ENCODE measurements at places on chromosomes 11 and 22.

- peak; percentile 13 for DNase-seq
Observed at GRCh38 chr11:124762105-124762623, at the start of gene ESAM. TSS of gene ESAM (minus strand) at chr11:124762290. CDS start at chr11:124762154, 136 bp downstream.

- DNase-seq = no peak
Observed at GRCh38 chr11:119785131-119785530, 56.1 kb upstream of the NECTIN1 start.

GRCh38 chr11:2190657-2191471, 19.2 kb upstream of the TH start:
- peak; percentile 88 for DNase-seq

DNA sequence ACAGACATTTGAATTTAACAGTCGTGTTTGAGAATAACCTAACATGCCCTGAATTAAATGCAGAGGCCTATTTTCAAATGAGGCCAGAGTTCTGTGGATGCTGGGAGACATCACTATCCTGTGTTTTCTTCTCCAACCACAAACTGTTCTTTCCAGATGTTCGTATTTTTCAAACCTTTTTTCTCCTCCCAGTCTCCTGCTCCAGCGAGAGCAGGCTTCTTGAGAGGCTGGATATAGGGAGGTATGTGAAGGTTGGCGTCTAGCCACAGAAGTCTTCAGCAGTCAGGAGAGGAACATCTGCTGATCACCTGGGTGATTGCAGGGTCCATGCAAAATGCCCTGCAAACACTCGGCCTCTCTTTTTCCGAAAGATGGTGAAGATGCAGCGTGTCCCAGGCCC, 126.3 kb downstream of the C11orf91 start:
- no peak for DNase-seq

DNA sequence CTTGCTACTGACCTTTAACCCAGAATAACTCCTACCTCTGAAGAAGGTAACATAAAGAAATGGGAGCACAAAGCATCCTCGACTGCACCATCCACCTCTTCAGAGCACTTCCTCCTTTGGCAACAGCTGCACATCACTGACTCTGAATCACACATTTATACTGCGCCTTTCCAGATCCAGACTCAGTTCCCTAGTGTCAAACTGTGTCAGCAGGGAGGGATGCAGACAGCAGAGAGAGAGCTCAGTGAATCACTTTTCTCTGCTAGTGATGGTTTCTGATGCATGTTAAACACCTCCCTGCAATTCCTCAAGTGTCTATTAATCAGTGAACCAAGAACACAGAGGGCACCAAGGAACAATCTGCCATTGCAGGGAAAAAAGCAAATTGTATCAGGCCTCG, 118.9 kb downstream of the PLEKHA7 start:
- no peak for DNase-seq

- no peak for DNase-seq
Observed at GRCh38 chr11:83659466-83659865, 373.3 kb upstream of the CCDC90B start.

- DNase-seq = peak; percentile 23
Observed at GRCh38 chr11:83816572-83817187, 530.5 kb upstream of the CCDC90B start.

DNA sequence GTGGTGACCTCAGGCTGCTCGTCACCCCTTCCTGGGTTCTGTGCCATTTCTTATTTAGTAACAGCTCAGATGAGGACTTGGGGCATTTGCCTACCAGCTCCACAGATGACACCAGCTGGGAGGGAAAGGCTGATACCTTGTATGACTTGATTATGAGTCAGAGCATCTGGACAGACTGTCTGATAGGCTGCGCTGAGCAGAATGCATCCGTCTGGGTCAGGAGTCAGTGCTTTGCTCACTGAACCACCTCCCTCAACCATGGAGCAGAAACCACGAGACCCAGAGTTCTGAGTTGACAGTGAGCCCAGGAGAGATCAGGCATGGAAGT, 6.8 kb downstream of the ST14 start:
- DNase-seq = no peak

DNA sequence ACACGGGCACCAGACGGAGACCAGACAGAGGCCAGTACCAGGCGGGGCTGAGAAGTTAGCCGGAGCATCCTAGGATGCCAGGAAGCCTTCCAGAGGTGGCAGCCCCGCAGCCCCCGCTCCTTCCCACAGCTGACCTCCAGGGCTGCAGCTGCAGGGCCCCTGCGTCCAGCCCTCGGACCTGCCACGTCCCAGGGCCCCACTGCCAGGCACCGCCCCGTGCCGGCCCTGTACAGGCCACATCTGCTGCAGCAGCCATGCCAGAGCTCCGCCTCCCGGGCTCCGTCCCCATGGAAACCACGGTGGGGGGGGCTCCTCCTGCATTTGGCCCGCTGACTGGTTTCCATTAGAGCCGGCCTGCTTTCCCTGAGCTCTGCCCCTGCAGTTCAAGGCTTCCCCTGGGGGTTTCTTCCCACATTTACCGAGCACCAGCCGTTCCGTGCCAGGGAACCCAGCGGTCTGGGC, 62.5 kb upstream of the PPARA start:
- peak; percentile 82 for DNase-seq

- DNase-seq = no peak
Observed at GRCh38 chr11:199782-200181, 6.9 kb downstream of the SCGB1C1 start.

- no peak for DNase-seq
Observed at GRCh38 chr11:2860636-2861035, 24.9 kb downstream of the CDKN1C start.

- peak; percentile 51 for DNase-seq
Observed at GRCh38 chr11:72091292-72091691, 10.6 kb downstream of the LRRC51 start.

- no peak for DNase-seq
Observed at GRCh38 chr11:115303929-115304531, 200.2 kb downstream of the CADM1 start.

DNA sequence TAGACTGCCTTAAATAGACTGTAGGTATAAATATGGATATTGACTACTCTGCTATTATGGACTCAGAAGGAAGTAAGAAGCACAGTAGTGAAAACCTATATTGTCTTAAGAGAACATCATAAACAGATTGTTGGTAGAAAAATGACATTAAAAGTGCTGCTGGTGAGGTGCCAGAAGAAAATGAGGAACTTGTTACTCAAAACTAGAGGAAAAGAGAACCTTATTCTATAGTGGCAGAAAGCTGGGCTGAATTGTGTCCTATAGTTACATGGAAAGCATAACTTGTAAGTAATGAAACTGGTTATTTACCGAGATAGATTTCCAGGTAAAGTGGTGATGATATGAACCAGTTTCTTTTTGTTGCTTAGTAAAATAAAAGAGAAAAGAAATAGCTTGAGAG, 109.7 kb upstream of the CTSC start:
- no peak for DNase-seq

DNA sequence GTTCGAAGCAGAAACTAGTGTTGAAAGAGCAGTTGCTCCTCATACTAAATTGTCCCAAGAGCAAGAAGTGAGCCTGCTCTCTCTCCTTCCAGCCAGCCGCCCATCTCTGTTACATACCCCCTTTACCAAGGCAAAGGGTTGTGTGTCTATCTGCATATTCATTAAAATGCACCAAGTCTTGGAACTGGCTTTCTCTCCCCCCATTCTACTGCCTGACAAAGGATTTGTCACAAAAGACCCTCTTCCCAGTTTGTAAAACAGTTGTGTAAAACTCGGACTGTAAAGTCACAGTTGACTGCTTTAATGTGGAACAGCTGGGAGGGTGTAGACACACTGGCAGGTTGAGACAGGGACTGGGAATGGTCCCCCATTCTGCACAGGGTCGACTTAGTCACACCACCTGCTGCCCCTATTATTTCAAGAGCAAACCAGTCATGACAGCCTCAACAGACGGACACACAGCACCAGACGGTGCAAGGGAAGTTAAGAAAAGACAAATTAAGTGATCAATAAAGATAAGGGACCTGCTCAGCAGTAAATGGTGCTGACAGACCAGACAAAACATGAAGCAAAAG, 60.0 kb upstream of the HTATIP2 start:
- no peak for DNase-seq

DNA sequence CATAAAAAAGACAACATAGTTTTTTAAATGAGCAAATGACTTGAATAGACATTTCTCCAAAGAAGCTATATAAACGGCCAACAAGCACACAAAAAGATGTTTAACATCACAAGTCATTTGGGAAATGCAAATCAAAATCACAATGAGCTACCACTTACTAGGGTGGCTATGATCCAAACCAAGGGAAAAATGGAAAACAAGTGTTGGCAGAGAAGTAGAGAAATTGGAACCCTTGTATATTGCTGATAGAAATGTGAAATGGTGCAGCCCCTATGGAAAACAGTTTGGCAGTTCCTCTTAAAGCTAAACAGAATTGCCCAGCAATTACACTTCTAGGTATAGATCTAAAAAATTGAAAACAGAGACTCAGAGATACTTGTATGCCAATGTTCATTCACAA, 29.0 kb downstream of the PAMR1 start:
- no peak for DNase-seq

- DNase-seq = no peak
Observed at GRCh38 chr22:38325587-38325986, 8.4 kb upstream of the CSNK1E start.

GRCh38 chr11:35170503-35170902, 31.5 kb downstream of the CD44 start:
- DNase-seq = no peak

DNA sequence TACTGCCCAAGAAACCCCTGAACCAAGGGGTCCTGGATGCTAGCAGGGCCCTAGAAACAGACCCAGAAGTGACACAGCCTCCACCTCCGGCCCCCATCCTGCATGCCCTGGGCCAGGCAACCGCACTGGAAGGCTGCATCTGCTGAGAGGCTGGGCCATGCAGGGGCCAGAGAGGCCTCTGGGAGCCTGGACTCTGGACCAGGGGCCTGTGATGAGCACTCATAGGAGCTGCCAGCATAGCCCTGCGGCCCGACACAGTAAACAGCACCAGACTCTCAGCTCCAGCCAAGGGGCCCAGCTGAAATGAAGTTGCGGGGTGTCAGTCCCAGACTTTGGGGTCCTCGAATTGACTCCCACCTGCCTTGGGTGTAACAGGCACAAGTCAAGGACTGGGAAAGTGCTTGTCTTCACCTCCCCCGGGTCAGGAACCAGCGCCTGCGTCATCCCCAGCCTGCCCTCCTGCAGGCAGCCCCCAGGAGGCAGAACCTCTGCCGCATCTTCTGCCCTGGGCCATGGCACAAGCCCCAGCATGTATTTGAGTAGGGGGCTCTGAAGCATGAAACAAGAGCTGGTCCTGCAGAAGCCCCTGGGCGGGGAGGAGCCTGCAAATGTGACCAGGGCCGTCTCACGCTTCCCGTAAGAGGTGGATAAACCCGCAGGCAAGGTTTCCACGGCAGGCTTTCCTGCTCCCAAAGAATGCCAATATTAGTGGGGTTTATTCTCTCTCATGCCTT, 25.2 kb upstream of the CCND1 start:
- DNase-seq = no peak

DNA sequence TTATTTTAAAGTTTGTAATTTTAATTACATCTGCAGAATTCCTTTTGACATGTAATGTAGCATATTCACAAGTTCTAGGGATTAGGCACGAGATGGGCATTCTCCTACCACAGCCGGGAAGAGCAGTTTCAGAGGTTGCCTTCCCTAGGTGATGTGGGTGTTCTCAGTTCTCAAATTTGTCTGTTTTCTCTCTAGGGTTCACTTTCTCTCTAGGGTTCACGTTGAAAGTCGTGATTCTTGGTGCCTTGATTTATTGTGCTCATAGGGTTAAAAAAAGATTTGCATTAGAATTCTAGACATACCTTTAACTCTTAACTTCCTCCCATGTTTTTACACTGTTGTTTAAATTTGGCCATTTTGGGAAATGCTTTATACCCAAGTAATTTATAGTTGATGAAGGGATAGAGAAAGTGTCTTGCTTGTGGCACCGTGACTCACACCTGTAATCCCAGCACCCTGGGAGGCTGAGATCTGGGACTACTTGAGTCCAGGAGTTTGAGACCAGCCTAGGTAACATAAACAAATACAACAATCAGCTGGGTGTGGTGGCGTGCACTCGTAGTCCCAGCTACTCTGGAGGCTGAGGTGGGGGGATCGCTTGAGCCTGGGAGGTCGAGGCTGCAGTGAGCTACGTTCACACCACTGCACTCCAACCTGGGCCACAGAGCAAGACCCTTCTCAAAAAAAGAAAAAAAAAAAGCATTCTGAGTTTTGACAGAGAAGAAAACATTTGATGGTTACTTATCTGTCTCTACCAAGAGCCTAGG, 3.6 kb downstream of the MED15 start:
- DNase-seq = no peak

DNA sequence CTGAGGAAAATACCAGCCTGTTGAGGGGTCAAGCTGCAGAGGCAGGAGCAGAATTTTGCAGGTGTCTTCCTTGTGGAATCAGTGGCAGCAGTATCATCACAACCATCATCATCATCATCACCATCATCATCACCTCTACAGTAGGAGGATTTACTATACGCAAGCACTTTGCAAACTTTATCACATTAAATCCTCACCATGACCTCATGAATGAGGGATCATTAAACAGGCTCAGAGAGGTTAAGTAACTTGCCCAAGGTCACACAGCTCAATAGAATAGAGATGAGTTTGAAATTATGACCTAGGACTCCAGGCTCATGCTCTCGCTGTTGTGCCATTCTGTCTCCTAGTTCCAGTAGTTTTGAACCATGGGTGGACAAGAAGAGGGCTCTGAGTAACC, 25.6 kb downstream of the PTPN5 start:
- DNase-seq = no peak

- DNase-seq = no peak
Observed at GRCh38 chr11:6745465-6746015, 26.2 kb downstream of the OR2AG2 start.

DNA sequence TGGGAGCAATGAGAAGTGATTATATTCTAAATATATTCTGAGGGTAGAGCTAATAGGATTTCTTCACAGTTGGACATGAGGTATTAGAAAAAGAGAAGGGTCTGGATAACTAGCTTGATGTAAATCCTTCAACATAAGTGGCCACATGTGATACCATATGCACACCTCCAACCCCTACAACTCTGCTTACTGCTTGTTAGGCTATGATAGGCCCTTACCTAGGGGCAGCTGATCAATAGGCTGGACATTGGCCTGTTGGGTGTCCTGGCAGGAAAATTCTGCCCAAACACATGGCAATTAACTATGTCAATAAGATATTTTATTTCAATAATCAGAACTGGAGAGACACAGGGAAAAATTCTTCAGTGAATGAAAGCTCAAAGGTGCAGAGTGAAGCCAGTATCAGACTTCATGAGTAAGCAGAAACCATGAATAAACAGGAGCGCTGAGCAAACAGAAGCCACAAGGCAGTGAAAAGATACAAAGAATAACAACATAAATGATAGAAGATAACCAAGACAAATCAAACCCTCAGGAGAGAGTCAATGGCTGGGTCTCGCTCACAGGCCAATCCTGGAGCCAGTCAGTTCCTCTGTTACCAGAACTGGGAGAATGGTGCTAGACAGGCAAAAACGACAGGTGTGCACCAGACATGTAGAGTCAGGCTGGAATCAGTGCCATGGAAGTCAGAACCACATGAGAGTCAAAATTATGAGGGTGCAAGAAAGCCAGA, 46.3 kb upstream of the PSMA1 start:
- no peak for DNase-seq

DNA sequence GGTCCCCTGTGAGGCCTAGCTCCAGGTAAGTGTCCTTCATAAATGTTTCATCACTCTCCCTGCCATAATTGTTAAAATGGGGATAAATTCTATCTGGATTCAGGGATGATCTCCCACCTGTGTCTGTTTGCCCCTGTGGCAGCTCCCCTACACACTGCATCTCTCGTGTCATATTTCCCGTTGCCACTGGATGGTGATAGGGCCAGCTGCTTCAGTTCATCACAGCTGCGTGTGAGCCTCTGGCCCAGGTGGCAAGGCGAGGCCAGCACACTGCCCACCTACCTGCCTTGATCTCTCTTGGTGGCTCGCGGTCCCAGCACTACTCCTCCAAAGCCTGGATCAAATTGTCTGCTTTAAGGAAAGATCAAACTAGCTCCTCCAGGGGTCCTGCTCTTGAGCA, 187.4 kb downstream of the GRIK4 start:
- no peak for DNase-seq

Measured in NCI-H2081 (cell line).